ENCODE measurements at places on chromosomes 12 and 14. TPM values are rescaled to one million over a fixed set of nuclear protein-coding genes. Genes with fewer than 3 reads are reported as not detected.

GRCh38 chr12:28050606-28051005, 78.1 kb upstream of the PTHLH start:
- DNase-seq = no peak

DNA sequence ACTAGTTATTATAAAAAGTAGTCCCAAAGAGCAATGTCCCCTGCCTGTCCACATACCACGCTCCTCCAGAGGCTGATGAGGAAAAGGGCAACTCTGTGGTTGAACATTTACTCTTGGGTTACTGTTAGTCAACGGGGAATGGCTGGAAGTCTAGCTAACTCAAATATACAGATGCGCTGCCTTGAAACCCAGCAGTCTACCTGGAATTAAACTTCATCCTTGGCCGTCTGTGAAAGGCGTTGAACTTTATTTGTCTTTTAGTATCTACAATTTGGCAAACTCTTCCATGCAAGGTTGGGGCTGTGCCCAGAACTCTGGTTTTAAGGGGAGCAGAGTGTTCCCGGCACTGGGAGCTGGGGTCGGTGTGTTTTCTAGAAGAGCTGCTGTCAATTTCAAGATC, 3.9 kb upstream of the MEG3 start:
- DNase-seq = no peak

DNA sequence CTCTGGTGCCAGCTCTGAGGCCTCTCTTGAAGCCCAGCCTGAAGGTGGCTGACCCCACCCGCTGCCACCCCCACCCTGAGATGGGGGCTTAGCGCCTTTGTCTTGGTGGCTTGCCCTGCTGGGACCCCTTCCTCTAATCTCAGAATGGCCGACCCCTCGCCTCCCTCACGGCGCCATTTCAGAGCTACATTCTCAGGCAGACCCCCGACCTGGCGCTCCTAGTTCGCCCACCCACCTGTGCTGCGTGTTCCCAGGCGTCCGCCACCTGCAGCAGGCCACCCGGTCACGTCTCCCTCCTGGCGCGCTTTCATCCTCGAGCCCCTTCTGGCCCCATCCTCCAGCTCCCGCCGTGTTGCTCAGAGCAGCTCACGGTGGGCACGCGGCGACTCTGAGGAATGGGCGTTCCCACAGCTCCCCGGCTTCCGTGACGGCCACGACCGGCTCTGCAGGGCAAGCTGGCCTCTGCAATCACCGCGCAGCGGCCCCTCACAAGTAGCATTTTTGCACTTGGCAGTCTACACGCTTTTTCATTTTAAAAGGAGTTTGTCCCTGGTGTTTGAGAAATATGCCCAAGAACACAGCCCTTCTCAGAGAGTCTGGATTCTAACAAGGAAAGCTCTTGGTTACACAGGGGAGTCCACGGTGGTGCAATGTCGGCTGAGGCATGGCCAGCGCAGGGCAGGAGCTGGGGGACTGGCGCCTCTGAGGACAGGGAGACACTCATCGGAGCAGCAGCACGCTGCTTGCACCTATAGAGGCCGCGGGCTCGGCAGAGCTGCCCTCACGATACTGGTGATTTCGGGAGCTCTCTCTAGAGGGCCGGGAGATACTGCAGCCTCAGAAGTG, 105.7 kb upstream of the C14orf180 start:
- DNase-seq = no peak

- no peak for DNase-seq
Observed at GRCh38 chr12:112676507-112676906, 115.0 kb upstream of the RPH3A start.

GRCh38 chr14:37384870-37385596, 187.3 kb downstream of the MIPOL1 start:
- DNase-seq = no peak

DNA sequence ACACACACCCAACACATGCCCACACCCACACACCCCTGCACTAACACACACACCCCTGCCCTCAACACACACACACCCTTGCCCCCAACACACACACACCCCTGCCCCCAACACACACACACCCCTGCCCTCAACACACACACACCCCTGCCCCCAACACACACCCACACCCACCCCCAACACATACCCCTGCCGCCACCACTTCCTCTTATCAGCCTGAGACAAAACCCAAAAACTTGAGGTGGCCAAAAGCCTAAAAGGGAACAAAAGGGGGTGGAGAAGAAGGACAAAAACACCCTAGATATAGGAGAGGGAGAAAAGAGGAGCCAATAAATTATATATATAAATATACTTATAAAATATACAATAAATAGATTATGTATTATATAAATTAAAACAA, 9.1 kb upstream of the DEGS2 start:
- DNase-seq = no peak

DNA sequence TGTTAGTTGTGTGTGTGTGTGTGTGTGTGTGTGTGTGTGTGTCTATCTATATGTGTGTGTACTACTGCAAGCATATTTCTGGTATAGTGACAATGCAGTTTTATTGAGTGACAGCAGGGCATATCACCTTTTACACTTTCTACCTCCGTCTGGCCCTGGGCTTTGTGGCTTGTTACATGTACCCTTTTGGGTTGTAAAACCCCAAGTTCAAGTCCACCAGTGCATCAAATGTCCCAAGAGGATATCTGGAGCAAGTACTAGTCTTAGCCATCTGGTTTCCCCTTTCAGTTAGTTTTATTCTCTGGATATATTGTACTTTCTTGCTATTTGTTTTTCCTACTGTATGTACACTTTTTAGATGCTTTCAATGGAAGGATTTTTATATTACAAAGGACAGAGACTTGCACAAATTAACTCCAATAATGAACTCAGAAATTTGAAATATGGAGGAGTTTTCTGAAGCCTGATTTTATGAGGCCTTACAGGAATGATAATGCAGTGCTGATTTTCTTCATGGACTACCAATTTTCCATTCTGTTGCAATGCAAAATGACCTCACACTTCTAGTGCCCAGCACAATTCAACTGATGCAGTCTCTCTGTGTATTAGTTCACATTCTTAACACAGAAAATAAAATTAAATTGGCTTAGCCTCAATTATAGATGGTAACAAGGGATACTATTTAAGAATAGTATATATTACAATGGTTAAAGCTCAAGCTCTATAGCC, 29.1 kb downstream of the SLC16A7 start:
- DNase-seq = no peak

DNA sequence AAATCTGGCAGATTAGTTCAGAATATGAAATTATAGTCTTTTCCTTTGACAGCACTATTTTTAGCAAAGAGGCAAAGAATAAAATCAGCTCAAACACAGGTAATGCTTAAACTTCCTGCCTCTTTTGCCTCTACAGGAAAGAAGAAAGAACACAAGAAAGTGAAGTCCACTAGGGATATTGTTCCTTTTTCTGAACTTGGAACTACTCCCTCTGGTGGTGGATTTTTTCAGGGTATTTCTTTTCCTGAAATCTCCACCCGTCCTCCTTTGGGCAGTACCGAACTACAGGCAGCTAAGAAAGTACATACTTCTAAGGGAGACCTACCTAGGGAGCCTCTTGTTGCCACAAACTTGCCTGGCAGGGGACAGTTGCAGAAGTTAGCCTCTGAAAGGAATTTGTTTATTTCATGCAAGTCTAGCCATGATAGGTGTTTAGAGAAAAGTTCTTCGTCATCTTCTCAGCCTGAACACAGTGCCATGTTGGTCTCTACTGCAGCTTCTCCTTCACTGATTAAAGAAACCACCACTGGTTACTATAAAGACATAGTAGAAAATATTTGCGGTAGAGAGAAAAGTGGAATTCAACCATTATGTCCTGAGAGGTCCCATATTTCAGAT, 17.4 kb downstream of the TMPO start:
- peak; percentile 40 for DNase-seq

DNA sequence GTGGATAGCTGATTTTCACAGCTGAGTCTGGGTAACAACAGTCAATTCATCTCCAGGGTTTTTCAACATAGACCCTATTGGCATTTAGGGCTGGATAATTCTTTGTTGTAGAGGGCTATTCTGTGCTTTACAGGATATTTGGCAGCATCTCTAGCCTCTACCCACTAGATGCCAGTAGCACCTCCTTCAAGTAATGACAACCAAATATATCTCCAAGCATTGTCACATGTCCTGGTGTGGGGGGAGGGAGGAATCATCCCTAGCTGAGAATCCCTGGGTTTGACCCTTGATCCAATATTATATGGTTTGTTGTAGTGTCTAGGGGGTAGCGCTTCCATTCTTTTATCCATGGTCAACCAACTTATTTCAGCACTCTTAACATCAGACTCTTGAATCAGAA, 157.2 kb downstream of the ANO4 start:
- no peak for DNase-seq

DNA sequence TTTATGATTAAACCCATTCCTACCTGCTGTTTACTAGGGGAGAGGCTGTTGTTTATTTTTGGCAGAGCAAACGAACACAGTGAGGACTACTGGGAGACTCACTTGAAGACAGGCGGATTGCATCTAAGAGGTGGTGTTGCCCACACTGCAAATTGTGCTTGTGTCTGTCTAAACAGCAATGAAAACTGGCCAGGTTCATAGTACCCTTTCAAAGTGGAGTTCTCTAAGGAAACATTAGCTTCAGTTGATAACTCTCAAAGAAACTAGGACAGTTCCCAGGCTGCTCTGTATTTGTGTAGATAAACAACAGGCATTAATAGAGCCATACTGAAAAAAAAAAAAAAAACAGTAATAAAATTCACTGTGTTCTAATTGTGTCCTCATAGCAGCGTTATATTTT, 466.0 kb upstream of the RGS6 start:
- DNase-seq = no peak

DNA sequence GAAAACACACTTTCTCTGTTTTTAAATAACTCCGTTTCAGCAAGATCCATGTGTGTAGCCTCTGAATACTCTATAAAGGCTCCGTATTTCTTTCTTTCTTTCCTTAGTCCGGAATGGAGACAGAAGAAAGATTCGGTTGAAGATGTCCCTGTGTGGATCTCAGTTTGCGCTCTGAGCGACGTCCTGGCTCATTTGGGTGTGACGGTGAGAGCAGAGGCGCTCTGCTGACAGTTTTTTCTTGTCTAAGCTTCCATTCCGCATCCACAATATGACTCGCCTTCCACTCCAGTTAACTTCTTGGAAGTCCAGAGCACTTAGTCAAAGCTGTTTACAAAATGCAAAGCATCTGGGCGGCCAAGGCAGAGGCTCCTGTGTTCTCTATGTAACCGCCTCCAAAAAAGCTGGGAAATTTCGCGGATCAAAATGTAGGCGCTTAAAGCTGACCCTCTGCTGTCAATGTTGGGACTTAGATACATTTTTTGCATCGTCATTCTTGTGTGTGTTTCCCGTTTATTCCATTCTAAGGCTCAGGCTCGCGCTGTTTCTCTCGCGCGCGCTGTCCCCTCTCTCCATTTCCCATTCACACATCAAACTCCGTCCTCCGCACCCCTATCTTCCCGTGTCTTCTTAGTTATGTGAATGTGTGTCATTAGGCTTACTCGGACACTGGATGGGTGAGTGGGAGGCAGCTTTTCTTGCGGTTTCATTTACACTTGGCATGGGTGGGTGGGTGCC, 880 bp upstream of the FLRT2 start:
- no peak for DNase-seq

DNA sequence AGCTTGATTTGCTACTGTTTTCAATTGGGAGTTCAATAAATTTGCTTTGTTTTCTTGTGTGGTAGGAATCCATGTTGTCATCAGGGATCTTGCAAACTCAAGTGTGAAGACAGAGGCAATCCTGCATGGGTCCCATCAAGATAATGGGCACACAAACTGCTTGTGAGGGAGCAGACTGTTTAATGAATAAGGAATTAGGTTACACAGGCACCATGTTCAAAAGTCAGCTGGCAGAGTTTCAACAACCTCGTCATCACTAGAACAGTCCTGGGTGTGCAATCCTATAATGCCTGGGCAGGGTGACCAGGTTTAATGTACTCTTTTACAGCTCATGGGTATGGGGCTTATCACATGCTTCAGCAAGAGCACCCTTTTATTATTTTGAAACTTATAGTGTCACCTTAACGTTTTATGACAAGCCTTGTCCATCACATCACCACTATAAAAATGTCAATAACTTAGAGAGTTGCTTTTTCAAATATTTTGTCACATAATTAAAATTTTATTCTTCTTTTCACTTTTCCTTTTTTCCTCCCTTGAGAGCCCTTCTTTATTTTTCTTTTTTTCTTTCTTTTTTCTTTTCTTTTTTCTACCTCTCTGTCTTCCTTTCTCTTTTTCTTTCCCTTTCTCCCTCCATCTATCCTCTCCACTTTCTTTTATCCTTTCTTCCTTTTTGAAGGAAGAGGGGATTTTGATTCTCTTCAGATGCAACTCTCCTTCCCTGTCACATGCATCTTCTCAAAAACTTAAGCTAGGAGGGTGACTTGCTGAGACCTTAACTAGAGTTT, 252.2 kb upstream of the ATP2B1 start:
- no peak for DNase-seq

- DNase-seq = no peak
Observed at GRCh38 chr12:24788886-24789285, 160.0 kb downstream of the BCAT1 start.

GRCh38 chr14:99544991-99545390, 59.0 kb downstream of the CCDC85C start:
- no peak for DNase-seq

DNA sequence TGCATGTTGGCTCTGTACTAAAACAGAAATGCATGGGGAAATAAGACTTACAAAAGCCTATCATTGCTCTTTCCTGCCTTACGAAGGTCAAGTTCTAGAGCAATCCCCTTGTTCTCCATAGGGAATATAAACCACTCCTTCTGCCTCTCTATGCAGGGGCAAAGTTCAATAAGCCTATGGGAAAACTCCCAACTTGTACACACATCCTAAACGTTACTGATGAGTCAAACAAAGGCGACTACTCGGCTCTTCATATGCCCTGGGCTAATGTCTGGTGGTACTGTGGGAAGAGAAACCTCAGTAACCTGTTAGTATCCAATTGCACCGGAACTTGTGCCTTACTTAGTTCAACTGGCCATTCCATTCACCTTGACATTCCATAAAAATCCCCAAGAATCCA, 32.7 kb downstream of the PRMT8 start:
- no peak for DNase-seq

GRCh38 chr12:2294651-2295475, 242.1 kb downstream of the CACNA1C start:
- no peak for DNase-seq

DNA sequence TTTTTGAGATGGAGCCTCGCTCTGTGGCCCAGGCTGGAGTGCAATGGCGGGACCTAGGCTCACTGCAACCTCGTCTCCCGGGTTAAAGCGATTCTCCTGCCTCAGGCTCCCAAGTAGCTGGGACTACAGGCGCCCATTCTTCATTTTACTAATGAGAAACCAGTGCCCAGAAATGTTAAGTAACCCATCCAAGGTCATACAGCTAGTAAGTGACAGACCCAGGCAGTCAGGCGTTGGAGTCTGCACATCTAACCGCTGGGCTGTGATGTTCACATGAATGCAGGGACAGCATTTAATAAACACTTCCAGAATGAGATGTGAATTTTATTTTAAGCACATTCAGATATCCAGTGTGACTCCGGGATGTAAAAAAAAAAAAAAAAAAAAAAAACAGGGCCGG, 1.3 kb upstream of the TRIP11 start:
- no peak for DNase-seq

Gene ANKS1B
- total RNA-seq = 9.5 TPM

Gene NEUROD4
- not detected for total RNA-seq

Gene SELPLG
- total RNA-seq = 218 TPM

Gene C14orf93
- 8.5 TPM for total RNA-seq

Gene ACOT6
- not detected for total RNA-seq

Gene NAA25
- 27.9 TPM for total RNA-seq
